ENCODE measurements at places on chromosomes 2 and 18.

- DNase-seq = no peak
Observed at GRCh38 chr2:224252631-224253030, 149.3 kb downstream of the FAM124B start.

- DNase-seq = no peak
Observed at GRCh38 chr2:224363281-224363680, 38.6 kb downstream of the FAM124B start.

GRCh38 chr18:23158058-23158457 is 22.8 kb downstream of the CABLES1 start:
- no peak for DNase-seq

GRCh38 chr2:149167001-149167780 is 128.7 kb downstream of the LYPD6B start:
- peak; percentile 50 for DNase-seq
